Stimulated activated CD4-positive, alpha-beta T cell treated with anti-CD3 and anti-CD28 coated beads, Interleukin-1b, Interleukin-23, amount 100 ng/mL, for 24 hours (primary cell): ENCODE measurements at places on chromosomes 3 and 15.

DNA sequence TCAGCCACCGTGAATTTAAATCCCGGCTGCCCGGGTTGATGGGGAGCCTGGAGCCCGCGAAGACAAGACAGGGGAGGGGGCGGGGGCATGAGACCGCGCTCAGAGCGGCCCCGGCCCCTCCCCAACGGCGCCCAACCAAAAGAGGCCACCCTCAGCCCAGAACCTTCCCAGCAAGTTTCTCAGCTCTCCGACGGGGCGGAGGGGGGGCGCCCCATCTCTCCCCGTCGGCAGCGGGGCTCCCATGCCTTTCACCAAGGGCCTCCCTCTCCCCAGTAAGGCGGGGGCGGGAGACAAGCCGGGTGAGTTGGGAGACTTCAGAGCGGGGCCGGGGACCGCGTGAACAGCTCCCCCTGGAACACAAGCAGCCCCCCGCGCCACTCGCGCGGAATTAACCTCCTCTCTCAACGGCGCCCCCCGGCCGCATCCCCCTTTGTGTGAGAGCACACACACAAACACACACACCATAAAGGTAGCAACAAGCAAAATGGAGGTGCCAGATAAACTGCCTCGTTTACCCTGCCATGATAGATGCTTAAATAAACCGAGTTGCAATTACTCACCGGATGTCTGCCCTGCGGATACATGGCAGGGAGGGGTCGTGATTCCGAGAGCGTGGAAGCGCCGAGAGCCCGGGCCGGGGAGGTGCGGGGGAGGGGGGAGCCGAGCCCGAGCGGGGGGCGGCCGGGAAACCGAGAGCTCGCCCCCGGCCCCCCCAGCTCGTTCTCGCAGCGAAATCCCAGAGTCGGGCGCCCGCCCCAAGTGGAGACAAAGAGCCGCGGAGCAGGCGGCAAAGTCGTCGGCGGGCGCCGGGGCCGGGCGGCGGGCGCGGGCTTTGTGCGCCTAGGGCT, 1.3 kb downstream of the TLE3 start:
- no peak for DNase-seq

GRCh38 chr15:83516935-83517334, 69.8 kb downstream of the SH3GL3 start:
- no peak for DNase-seq

DNA sequence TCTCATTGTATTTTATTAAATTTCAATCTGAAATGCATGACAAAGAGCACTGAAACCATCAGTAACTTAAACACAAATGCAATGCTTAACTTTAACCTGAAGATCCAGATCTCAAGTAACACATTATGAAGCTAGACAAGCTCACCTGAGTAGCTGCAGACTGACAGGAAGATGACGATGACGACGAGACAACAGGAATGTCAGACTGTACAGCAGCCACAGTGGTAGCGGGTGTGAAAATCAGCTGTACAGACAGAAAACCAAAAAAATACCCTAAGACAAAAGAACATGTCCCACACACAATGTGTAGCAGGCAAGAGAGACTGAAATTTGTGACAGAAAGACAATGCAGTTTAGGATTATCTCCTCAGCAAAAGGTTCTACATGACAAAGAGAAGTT, 36.3 kb downstream of the PHC3 start:
- no peak for DNase-seq

DNA sequence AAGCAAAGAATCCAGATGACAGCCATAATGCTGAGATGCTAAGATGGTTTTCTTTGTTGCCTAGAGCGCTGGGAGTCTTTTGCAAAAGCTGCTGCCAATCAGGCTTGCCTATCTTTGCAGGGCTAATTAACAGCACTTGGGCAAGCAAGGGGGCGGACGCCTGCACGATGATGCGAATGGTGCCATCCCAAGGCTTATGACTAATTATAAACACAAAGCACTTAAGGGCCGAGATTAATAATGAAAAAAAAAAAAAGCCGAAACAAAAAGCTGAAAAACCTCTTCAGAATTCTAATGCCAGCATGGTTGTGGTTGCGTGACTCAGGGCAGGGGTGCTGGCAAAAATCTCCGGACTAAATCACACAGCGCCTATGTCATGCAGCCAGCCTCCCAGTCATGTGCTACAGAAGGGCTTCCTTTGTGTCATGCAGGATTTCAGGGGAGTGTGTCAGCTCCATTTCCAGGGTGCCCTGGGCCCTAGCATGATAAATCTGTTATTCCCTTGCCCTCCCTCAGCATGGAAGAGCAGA, 185.0 kb upstream of the ANKRD28 start:
- DNase-seq = no peak

DNA sequence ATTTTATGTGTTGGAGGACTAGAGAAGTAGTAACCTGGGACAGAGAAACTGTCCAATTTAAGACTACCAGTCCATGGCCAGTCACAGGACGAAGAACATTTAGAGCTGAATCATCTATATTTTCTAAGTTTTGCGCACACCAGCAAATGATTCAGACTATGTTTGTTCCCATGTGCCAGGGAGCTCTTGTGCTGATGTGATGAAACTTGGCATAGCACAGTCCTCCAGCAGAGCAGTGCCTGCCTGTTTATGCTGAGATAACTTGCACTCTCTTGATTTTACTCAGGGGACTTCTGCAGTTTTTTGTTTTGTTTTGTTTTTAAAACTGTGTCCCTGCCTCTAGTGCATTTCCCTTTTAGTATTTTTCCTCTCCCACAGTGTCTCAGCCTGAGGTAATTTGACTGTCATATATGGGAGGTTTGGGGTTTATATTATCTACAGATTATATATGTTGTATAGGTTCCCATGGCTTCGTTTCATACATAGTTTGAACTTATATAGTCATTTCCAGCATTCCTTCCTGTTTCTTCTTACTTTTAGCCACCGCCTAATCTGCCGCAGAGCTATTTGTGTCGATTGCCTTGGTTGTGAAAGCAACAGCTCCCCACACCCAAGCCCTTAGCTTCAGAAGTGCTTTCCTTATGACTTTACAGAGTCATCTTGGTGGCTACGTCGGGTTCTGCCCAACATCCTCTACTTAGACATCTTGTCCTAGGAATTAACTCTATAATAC, 45.5 kb downstream of the PPM1L start:
- DNase-seq = peak; percentile 1

DNA sequence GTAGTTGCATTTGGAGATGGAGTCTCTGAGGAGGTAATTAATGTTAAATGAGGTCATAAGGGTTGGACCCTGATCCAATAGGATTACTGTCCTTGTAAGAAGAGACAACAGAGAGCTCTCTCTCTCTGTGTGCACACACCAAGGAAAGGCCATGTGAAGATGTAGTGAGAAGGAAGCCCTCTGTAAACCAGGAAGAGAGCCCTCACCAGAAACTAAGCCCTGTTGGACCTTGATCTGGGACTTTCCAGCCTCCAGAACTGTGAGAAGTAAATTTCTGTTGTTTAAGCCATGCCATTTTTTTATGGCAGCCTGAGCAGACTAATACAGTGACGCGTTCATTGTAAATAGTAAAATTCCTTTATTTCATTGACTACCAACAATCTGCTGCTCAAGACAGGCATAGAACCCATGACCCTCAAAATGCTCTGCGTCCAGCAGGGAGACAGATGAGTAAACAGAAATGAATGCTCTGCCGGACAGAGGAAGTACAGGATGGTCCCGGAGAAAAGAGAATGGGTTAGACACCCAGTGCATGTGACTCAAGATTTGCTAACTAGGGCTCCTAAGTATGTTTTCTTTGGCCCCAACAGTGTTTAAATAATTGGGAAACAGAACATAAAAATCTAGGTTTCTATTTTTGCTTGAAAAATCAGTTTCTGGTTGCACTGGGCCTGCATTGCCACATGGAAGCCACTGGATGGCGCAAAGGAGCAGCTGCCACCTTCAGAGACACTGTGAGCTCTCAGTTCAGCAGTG, 37.9 kb upstream of the TNFAIP8L3 start:
- no peak for DNase-seq

- no peak for DNase-seq
Measured at GRCh38 chr3:122357828-122358702, 25.0 kb downstream of the MIX23 start.

DNA sequence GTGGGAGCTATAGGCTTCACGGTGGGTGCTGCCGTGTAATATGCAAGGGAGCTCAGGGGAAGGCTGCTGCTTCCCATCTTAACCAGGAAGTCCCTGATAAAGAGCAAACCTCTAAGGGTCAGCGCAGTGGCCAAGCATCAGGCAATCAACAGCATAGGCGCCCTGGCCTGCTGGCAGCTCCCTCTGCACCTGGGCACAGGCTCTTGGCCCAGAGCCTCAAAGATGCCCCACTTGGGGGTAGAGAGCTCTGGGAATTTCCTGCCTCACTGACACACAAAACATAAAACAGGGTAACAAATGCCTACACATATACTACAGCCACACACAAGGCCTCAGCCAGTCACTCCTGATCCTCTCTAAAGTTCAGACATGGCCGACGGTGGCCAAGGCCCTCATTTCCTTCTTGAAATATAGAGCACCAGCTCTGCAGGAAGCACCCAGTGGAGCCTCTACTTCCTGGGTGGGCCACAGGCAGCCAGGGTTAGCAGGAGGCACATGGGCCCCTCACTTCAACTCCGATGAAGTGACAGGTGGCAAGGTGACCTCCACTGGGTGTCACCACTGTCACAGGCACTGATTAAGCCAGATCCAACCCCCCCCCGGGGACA, 20.5 kb downstream of the SLC41A3 start:
- DNase-seq = no peak

- DNase-seq = no peak
Measured at GRCh38 chr3:3799173-3800079, at the start of gene LRRN1. Gene LRRN1 (plus strand): TSS chr3:3799431. CDS start chr3:3844642, 45,211 bp downstream.

- no peak for DNase-seq
Measured at GRCh38 chr15:77312523-77312922, 107.4 kb downstream of the PEAK1 start.

GRCh38 chr3:41192885-41193284, 6.4 kb upstream of the CTNNB1 start:
- DNase-seq = no peak

- no peak for DNase-seq
Measured at GRCh38 chr3:43224405-43225073, 61.8 kb upstream of the SNRK start.
